ENCODE measurements at places on chromosomes 3 and 15.

DNA sequence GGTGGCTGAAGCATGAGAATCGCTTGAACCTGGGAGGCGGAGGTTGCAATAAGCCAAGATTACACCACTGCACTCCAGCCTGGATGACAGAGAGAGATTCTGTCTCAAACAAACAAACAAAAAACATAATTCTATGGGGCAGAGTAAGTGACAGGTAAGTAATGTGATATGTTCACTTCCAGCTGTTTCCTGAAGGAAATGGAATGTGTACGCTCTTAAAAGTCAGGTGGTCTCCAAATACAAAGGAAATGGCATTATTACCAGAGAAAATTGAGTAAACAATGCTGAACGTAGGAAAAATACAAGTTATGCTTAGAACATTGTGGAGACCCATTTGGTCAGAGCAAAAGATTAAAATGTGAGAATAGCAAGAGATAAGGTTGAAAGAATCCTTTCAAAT lies 278.5 kb downstream of the SCAPER start:
- no peak for DNase-seq

GRCh38 chr15:100880139-100880896 lies 687 bp downstream of the ALDH1A3 start:
- DNase-seq = no peak

DNA sequence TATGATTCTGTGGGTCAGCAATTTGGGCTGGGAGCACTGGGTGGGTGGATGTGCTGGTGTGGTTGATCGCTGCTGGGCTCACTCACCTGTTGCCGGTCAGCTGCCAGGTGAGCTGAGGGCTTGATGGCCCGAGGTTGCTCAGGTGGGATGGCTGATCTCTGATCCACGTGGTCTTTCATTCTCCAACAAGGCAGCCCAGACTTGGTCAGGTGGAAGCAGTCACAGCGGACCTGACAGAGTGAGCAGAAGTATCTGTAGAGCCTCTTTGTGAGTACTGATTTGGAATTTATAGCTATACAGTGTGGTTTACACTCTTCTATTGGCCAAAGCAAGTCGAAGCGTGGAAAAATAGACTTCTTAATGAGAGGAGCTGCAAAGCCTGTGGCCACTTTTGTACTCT lies 97.2 kb upstream of the ADAMTSL3 start:
- no peak for DNase-seq

DNA sequence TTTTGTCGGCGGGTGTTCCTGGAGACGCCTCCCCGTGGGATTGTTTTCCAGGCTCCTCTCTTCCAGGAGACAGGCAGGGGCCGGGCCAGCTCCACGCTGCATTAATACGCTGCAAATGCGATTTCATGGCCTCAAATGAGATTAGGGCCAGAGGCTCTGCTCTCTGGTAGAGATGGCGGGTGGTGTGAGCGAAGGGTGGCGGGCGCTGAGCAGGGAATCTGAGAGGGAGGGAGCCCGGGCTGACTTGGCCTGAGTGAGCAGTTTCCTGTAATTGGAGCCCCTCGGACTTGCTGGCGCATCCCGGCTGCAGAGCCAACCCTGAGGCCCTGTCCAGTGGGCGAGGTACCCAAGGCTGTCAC lies 7.4 kb upstream of the CCDC33 start:
- DNase-seq = no peak

DNA sequence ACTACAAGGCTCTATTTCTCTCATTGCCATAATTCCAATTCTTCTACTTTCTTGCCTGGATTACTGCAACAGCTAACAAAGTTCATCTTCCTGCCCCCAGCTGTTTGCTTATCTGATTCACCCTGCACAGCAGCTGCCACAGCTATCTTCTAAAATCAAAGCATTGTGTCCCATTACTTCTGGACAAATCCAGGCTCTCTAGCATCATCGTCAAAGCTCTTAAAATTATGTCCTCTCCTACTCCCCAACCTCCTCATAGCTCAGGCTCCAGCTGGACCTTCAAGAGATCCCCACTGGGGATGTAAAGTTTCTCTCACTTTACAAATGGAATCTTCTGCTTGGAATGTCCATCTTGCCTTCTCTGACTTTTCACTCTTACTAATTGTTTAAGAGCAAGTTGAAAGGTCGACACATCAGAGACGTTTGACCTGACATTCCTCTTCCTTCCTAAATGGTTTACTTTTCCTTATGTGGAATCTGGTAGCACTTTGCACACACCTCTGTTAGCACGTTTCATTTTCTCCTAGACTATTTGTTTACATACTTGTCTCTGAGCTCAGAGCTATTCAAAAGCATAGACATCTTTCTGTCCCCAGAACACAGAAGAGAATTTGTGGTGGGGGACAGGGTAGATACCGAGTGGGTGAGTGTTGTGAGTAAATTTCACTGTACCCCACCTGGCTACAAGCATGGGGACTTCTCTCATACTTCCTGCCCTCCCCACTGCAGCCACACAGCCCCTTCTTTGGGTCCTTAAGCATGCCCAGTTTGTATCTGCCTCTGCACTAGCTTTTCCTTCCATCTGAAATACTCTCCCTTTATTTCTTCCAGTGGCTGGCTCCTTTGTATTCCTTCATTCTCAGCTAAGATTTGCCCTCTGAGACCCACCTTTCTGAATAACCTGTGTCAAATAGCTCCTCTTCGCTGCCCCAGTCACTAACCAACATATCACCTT lies 77.9 kb downstream of the SERPINI1 start:
- no peak for DNase-seq

DNA sequence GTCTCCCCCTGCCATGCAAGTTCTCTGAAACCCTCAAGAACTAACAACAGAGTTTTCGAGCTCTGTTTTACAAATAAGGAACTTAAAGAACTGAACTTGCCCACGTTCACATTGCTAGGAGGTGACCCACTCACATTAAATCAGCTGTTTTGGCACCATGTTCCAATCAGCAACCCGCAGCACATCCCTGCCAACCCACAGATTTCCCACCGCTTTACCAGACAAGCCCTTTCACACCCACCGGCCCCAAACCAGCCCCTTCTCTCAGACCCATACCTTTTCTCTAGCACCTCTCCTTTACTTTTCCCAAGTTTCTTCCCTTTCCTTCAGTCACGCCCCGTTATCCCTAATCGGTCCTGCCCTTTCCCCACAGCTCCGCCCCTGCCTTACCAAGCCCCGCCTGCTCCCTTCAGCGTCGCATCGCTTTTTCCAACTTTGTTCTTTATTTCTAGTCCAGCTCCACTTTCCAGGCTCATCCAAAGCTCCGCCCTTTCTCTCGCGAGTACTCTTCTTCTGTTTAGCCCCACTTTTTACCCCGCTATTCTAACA lies 804 bp upstream of the BRPF1 start:
- peak; percentile 54 for DNase-seq

GRCh38 chr3:157918402-157918801 lies 187.8 kb downstream of the SHOX2 start:
- no peak for DNase-seq

GRCh38 chr15:42220216-42220615 lies 12.1 kb upstream of the VPS39 start:
- DNase-seq = no peak

- no peak for DNase-seq
Observed at GRCh38 chr15:57544848-57545480, 46.7 kb upstream of the MYZAP start.

GRCh38 chr3:156160647-156161046 lies 40.3 kb downstream of the KCNAB1 start:
- DNase-seq = no peak

GRCh38 chr3:127204841-127205582 lies 12.1 kb downstream of the PRR23E start:
- DNase-seq = no peak

DNA sequence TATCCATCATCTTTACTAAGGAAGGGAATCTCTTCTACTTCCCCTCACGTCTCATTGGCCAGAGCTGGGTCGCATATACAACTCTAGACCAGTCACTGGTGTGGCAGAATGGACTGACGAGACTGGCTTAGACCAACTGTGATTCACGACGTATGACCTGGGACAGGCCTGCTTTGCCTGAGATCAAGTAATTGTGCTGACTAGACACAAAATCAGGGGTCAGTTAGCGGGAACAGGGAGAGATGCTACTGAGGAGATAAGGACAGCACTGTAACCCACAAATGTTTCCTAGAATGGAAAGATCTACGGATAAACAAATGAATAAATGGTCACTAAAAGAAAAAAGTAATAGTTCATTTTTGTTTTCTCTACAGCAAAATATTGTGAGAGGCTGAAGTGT lies 308.3 kb downstream of the MAGI1 start:
- DNase-seq = no peak

GRCh38 chr3:141830508-141830907 lies 45.9 kb upstream of the ATP1B3 start:
- no peak for DNase-seq

GRCh38 chr3:25412269-25412668 lies 15.8 kb upstream of the RARB start:
- DNase-seq = no peak

DNA sequence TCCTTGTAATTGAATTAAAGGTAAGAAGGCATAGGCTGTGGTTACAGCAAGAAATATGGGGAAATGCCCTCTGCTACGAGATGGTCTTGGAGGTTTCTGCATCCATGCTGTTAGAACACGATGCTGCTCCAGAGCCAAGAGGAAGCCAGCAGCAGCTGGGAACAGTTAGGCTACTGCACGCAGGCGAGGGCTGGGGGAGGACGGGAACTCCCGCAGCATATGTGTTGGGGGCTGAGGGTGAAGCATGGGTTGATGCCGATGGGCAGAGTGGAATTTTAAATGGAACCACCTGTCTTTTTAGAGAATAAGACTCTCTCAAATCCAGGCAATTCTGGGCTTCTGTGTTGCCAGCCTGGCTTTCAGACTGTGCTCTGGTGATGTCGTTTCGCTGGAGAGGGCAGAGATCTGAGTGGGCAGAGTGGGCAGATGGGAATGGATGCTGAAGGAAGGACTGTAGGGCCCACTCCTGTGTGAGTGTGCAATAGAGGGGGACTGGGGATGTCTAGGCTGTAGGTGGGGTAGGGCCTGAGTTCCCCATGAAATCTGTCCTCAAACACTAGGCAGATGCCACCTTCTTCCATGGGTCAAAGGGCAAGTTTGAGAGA lies 417.0 kb upstream of the TPM1 start:
- DNase-seq = no peak

DNA sequence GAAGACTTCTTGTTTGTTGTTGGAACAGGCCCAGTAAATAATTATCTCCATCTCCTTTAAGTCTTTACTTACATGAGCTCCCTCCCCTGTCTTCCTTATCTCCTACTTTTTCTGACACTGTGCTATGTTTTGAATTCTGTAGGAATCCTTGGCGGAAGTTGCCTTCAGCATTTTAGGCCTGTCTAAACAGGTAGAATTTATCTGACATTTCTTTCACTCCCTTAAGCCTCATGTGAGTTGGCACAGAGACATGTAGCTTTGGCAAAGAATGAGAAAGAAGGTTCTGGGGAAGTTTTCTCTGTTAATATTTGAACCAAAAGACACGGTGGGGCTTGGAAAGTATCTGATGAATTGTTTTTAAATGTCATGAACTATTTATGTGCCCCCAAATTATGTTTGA lies 8.1 kb downstream of the MCTP2 start:
- DNase-seq = no peak

- no peak for DNase-seq
Observed at GRCh38 chr15:82647045-82647834, at the start of gene CPEB1. Gene CPEB1, minus strand, starts transcription at chr15:82647363. Its CDS starts 18,904 bp downstream, at chr15:82628459.

DNA sequence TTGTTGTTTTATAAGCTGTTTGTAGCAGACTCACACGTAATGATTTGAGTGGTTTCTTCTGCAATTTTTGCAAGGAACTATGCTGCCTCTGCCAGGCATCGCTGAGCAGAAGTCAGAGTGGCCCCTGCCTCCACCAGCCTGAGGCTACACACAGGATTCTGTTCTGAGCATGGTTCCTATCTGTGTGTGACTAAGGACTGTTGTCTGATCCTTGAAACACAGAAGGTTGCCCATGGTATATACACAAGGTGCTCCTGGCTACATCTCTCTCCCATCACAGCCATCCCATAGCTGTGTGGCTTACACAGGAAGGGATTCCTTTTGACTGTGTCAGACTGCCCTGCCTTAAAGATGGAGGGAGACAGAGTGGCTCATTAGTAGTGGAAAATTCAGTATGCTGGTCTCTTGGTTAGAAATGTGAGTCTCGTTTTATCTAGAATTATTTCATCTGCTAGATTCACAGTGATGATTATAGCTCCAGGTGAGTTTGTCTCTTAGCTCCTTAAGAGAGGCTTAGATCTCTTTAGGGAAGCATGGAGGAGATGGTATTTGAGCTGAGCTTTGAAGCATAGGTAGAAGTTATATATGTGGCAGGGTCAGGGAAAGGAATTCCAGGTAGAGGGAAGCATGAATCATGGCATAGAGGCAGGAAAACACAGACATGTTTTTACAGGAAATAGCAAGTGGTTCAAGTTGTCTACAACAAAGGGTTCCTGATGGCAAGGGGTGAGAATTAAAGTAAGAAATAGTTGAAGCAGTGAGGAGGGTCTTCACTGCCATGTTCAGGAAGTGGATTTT lies 37.5 kb downstream of the SNAPC5 start:
- DNase-seq = peak; percentile 19

DNA sequence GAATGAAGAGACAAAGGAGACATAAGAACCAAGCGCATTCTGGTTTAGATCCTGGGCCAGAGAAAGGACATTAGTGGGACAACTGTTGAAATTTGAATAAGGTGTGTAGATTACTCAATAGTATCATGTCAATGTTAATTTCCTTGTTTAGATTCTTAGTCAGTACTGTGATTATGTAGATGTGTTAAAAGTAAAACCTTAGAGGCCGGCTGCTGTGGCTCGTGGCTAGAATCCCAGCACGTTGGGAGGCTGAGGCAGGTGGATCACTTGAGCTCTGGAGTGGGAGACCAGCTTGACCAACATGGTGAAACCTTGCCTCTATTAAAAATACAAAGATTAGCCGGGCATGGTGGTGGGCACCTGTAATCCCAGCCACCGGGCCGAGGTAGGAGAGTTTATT lies 26.7 kb downstream of the CYP8B1 start:
- DNase-seq = no peak

DNA sequence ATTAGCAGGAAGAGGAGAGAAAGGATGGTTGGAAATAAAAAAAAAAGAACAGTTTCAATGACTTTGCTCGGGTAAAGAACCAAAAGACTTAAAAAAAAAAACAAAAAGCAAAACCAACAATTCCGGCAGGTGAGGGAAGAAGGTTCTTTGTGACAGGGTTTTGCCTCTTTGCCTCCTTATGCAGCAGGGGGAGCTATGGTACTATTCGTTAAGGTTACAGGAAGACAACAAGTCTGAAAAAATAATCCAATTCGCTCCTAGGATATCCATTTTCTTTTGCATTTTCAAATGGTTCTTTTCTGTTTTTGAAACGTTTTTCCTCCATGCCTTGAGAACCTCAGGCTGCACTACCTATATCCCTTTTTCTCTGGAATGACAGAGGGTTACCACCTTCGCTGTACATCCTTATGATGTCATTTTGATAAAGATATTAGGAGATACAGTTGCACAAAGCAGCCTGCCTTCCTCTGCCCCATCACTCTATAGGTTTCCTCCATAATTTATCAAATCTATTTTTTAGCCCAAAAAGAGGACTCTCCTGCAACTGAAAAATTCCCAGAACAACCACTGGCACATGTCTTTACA lies 55.0 kb downstream of the CFAP20DC start:
- peak; percentile 54 for DNase-seq

All from non-pigmented ciliary epithelial cell (primary cell).